Pancreas (tissue), 10 donors: ENCODE measurements at places on chromosomes 11 and 22.

GRCh38 chr22:36183446-36183845, 18.2 kb downstream of the APOL4 start:
- no peak for DNase-seq

DNA sequence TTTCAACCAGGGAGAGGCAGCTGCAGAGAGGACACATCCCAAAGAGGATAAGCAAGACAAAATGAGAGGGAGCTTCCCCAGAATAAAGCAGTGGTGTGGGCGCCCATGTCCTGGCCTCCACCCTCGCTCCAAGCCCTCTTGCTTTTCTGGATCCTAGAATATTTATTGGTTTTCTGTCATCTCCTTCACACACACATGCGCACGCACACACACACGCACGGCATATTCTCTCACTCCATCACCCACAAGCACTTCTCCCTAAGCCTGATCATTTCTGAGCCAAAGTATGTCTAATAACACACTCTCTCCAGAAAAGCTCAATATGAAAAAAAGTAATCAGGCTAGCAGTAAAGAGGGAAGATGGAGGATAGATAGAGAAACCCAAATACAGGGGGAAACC, 7.6 kb downstream of the IGSF9B start:
- no peak for DNase-seq

DNA sequence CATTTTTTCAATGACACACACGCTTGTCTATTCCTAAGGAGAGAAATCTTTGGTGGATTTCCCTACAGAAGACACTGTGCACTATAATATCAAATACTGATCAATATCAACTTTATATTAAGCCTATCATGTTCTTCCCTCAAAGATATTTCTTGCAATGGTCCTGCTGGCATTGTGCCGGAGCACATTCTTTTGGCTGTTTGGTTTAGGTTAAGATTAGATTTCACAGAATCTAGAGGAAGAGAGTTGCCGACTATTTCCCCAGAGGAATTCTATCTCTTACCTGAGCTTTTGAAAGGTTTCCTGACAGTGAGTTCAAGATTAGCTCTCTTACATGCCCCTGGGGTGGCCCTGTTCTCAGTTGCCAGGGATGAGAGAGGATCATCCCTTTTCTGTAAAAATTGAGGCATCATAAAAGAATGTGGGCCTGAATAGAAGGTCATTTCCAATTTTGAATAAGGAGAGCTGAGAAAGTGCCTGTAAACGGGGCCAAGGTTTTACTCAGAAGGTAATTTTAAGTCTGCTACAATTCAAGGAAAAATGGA, 180.6 kb upstream of the ARHGAP20 start:
- DNase-seq: no peak

DNA sequence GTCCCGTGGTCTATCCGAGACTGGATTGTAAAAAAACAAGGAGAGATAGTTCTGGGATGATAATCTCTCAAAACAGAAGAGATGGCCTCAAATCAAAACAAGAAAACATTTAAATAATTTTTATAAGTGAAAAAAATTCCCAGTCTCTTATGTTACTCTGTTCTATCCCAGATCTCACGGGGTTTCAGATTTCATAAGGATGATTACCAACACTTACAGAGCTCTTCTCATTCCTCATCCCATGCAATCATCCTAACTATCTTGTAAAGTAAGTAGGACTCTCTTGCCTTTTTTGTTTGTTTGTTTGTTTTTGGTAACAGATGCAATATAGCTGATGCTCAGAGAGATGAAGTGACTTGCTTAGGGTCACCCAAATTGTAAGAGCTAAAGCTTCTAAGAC, 20.0 kb upstream of the ZBTB16 start:
- DNase-seq: no peak

- DNase-seq: no peak
Measured at GRCh38 chr11:88814076-88814475, 251.7 kb downstream of the GRM5 start.

GRCh38 chr11:36074941-36075431, 131.1 kb downstream of the LDLRAD3 start:
- DNase-seq: no peak

DNA sequence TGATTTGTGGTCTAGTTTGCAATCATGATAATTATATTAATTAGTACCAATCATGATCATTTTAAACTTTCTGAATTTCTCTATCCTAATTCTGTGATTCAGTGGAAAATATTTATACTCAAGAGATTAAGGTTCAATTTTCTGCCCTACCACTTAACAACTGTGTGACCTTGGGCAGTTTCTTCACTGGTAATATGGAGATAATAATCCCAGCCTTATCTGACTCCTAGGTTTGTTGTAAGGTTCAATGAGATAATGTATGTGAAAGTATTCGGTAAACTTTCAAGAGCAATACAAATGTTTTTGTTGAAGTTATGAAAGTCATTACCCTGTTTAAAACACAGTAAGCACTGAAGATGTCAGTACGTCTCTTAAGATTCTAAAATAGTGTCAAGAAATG, 36.3 kb downstream of the CSTPP1 start:
- no peak for DNase-seq

DNA sequence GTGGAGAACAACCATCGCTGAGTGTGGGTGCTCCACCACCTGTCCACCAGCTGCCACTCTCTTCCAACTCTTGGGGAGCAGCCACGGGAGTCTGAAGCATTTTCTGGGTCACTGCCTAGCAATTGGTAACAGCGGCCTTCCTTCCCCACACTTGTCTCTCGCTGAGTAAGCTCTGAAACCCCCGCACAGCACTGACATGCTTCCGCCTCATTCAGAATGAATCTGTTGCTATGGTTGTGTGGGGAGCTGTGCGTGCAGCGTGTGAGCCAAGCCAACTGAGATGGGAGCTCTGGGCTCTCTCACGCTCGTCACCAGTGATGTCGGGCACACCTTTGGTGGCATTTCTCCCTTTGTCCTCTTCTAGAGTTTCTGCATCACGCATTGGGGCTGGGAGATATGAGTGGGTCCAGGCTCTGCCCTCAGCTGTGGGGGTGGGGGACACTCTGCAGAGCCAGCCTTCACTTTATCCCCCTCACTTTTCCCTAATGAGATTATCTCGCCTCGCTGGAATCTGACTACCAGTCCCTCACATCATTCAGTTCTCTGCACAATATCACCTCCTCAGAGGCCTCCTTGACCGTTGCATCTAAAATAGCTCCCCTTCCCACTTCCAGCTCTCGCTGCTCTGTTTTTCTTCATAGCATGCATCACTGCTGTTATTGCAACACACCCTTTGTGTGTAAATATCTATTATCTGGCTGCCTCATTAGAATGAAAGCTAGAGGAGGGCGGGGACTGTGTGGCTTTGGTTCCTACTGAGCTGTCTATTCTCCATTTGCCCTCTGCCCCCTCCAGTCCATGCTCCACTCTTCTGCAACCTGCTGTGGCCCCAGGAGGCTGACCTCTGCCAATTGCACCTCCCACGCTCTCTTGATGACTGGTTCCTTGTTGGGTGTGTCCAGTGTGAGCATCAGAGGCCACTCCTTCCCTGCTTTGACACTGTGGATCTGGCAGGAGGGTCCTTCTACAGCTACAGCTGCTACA, 569.9 kb upstream of the CADM1 start:
- DNase-seq: no peak

GRCh38 chr11:57460022-57460757, at the start of gene RTN4RL2:
TSS of gene RTN4RL2 (plus strand) at chr11:57460528. CDS start at chr11:57460866, 338 bp downstream.
- DNase-seq: peak; percentile 66

- DNase-seq: no peak
Measured at GRCh38 chr22:43451371-43452050, 39.7 kb downstream of the MPPED1 start.

- no peak for DNase-seq
Measured at GRCh38 chr11:130614591-130614990, 166.1 kb downstream of the ADAMTS15 start.

- DNase-seq: no peak
Measured at GRCh38 chr22:36641902-36642640, 61.5 kb downstream of the CACNG2 start.

GRCh38 chr11:42840176-42840829, 471.5 kb upstream of the API5 start:
- no peak for DNase-seq

- no peak for DNase-seq
Measured at GRCh38 chr22:17912945-17913721, 111.2 kb downstream of the MICAL3 start.

GRCh38 chr11:468036-468435, 18.0 kb downstream of the PTDSS2 start:
- no peak for DNase-seq

DNA sequence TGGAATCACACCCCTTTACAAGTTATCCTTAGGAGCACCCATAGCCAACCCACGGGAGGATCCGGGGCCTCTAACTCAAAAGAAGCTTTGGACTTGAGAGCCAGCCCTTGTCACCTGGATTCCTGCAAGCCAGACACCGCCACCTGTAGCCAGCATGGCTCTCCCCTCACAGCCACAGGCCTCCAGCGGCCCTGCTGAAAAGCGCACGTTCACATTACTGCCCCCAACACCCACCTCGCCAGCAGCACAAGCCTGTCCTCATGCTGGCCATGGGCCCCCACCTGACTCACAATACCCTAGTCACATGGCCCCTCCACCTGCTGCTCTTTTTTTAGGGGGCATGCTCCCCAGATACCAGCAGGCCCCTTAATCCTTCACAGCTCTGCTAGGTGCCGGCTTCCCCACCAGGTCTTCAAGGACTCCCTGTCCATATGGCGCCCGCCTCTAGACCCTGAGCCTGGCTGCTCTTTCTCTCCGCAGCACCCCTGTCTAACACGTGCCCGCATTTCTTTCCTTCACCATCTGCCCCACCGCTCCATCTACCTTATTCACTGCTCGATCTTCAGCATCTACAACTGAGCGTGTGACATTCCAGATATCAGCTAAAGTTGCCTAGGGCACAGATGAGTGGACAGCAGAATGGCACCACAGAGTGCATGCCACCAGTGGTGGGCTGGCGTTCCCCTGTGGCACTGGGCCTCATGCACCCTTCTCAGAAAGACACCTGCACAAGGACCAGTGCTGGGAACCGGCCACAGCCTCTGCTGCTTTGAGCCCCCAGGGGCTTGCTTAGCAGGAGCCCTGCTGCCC, 6.6 kb downstream of the CARS1 start:
- no peak for DNase-seq

GRCh38 chr11:19437760-19438159, 197.0 kb upstream of the E2F8 start:
- no peak for DNase-seq

DNA sequence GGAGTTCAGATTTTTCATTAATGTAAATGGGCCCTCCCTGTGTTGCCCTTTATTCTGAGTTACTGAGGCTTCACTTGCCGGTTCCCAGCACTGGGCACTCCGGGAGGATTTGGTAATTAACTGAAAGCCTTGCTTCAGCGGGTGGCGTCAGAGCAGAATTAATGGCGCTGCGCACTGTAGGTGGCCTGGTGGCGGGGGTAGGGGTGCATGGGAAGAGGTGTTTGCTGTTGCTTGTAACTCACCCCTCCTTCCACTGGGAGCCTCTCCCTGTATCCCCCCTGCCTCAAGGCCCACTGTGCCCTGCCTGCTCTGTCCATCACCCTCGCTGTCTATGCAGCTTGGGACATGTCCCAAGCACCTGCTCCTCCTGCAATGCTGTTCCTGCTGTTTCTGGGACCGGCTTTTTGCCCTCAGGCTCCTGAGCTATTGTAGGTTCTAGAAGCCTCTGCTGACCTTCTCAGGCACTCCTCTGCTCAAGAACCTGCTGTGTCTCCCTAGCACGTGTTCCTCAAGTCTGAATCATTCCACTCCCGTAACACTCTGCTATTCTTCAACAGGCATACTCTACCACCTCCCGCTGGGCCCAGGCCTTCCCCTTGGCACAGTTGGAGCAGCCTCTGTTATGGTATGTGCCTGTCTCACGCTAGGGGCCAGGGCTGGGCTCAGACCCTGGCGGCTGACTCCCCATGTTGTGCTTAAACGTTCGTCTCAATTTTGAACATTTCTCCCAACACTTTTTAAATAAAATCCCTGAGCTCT, 24.4 kb downstream of the ARHGAP8 start:
- DNase-seq: no peak

- no peak for DNase-seq
Measured at GRCh38 chr11:90204832-90205646, 17.8 kb downstream of the CHORDC1 start.

DNA sequence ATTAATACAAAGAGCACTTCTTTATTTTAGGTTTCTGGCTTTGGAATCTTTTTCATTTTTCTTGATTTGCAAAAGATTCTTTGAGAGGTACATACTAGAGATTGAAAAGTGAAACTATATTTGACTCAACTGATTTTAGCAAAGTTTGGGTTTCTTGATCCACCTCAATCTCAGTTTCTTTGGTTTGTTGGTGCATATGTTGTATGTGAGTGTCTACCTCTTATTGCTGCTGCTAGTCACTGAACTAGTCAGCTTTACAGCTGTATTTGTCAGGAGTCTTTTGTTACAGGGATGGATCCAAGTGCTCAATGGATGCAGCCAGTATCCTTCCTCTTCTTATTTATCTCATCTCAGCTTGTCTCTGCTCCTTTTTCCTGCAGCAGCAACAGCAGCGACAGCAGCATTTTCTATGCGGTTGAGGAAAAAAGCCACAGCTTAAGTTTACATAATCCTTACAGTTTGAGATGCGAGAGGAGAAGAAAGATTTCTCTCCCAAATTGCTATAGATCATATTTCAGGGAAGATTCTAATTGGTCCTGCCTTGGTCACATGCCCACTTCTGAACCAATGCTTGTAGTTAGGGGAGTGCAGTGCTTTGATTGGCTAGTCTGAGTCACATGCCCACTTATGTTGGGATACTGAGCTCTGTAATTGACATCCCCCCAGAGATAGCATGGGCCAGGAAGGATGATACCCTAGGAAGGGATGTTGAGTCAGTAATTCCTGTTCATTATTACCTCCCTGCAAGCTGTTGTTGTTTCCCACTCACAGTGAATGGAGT, 10.0 kb upstream of the ZNRF3 start:
- DNase-seq: no peak

DNA sequence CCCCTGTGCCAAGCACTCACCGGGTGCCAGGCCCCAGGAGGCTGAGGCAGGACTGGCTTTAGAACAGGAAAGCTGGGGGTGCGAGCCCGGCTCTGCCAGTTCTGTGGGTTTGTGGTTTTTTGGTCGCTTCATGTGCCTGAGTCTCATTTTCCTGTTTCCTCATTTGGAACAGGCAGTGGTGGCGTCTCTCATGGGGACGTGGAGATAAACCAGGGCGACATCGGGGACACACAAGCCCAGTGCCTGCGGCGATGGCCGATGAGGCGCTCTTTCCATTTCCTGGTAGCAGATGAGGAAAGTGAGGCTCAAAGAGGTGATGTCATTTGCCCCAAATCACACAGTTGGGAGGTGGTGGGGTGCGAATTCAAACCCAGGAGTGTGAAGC, 20.8 kb upstream of the CHKA start:
- DNase-seq: peak; percentile 93

DNA sequence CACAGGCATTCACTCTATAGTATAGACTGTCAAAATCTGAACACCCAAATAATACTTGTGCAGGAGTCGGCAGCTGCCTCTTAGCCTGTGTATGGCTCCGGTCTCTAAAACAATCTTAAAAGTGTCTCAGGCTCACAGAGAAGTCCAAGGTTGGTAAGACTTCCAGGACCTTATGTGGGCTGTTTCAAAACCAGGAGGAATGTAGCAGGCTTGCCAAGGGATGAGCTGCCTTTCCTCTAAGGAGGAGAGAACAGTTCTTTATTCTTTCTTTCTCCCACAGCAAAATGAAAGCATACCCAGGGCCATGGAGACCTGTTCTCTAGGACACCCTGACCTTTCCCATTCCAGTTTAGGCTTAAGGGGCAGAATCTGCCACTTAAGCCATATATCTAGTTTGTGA, 176.5 kb downstream of the TRPC6 start:
- no peak for DNase-seq

GRCh38 chr11:133660202-133660568, 127.9 kb upstream of the OPCML start:
- DNase-seq: no peak
